ENCODE measurements at places on chromosomes 7 and 10.

DNA sequence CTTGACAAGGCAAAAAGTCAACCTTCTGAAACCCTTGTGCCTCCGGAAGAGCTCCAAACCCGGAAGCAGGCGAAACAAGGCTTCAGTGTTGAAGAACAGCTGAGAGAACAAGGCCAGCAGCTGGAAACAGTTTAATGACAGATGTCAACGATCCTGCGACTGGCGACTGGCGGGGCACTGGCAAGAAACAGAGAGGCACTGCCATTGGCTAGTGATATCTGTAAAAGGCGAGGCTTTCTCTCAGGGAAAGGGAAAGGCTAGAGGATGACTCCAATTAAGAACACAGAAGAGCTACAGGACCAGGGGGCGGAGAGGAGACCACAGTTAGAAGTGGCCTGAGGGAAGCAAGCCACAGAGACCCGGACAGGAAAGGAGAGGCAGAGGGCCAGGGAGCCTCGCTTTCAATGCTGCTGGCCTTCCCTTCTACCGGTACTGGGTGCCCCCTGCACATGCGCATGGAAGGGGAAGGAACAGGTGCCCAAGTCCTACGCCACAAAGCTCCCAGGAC is 19.4 kb downstream of the ITGB1 start:
- no peak for DNase-seq

DNA sequence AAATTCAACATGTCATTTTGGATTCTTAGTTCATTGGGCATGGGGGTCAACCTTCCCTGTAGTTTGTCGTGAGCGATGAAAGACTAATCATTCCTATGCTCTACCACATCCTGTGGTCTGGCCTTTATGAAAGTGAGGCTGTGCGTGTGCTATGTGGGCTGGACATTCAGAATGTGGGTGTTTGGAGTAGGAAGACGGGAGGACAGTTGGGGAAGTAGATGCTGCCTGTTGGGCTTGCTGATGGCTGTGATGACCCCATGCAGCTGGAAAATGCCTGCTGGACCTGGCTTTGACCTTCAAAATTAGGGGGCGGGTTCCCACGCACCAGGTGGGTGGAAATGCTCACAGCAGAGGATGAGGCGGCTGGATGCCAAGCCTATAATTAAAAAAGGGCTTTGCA is 90.9 kb upstream of the MKI67 start:
- no peak for DNase-seq

DNA sequence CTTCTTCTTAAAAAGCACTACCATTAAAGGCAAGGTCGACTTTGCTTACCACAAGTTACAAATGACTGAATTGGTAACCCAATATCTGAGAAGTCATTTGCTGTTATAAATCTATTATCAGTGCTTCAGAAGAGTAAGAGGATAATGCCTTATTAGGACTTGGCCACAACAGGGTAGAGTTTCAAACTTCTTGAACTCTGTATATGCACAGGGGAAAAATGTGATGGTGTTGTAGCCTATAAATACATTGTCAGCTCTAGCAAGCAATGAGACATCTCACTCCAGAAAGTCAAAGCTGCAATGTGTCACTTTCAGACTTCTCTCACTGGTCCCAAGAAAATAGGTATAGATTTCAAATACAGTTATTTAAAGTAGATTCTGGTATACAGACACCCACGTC is 9.3 kb downstream of the TFEC start:
- no peak for DNase-seq

DNA sequence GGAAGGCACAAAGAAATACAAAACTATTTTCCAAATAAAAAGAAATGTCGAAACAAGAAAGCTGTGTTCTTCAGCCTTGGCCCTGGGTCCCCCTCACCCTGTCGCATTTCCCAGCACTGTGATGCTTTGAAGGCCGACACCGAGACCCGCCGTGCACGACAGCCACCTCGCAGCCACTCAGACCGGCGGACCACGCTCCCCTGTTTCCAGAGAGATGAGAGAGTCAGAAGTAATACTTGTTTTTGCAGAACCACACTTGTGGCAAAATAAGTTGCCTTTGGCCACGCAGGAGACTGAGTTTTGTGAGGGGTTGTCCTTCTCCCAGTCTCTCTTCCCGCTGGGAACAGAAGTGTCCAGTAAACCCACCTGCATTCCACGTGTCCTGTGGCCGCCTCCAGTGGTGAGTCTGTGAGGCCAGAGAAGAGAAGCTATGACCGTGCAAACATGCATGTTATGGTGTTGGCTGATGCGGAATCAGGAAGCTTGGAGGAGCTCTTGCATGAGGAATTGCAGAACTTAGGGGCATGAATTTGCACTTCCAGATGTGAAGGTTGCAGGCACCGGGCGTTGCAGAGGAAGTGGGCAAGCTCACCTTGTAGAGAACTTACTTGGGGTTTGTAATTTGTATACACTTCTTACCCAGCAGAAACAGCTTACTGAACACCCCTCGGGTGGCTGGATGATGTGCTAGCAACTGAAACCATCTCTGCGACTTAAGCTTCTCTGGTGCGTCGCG is 194.5 kb downstream of the EBF3 start:
- no peak for DNase-seq

- no peak for DNase-seq
Observed at GRCh38 chr7:94382132-94382531, 12.6 kb upstream of the COL1A2 start.

DNA sequence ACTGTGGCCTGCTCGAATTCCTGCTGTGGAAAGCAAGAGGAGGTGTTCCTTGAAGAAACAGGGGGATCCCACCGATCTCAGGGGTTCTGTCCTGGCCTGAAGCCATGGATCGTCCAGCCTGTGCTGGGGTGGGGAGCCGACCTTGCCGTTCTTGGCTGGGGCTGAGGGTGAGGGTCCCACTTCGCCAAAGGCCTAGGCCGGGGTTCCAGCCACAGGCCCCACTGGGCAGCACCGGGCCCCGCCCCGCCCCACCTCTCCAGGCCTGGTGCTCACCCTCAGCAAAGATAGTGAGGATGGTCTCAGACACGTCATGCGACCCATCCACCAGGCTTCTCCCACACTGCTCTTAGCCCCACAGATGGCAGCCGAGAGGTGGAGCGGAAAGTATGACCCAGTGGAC is 51.4 kb upstream of the ZNF716 start:
- no peak for DNase-seq

GRCh38 chr10:132068431-132069121 is 2.8 kb downstream of the JAKMIP3 start:
- DNase-seq: no peak

GRCh38 chr10:103193820-103194529 is 903 bp upstream of the NT5C2 start:
- peak; percentile 12 for DNase-seq

DNA sequence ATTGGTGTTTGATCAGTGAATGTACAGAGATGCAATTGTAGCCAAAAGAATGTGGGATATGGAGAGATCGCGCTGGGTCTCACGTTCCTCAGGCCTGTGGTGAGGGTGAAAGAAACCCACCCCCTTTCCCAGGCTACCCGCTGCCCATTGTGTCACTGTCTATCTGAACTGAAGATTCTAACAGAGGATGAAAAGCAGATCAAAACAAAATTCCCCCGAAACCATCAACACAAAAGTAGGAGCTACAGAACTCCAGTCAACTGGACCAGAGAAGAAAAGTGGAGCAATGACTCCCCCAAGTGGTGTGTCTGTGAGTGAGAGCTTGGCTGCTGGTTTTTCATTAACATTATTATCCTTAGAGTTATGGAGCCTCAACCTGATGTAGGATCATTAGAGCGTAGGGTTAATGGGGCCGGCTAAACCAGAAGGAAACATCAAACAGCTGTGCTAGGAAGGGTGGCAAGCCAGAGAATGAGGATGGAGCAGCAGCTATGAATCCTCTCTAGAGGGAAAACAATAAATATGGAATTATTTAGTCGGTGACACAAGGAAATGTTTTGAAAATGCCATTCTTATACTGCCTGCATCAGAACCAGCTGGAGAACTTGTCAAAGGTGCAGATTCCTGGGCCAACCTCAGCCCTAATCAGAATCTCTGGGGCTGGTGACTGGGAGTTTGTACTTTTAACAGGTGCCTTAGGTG is 38.3 kb downstream of the AKR1B1 start:
- no peak for DNase-seq
